Activated naive CD8-positive, alpha-beta T cell treated with anti-CD3 and anti-CD28 coated beads, Interleukin-2, amount 50 U/mL, for 16 hours (primary cell): ENCODE measurements at places on chromosomes 6 and 20.
A peak's percentile ranks its signal among the peaks of the same experiment; 100 is the strongest.

DNA sequence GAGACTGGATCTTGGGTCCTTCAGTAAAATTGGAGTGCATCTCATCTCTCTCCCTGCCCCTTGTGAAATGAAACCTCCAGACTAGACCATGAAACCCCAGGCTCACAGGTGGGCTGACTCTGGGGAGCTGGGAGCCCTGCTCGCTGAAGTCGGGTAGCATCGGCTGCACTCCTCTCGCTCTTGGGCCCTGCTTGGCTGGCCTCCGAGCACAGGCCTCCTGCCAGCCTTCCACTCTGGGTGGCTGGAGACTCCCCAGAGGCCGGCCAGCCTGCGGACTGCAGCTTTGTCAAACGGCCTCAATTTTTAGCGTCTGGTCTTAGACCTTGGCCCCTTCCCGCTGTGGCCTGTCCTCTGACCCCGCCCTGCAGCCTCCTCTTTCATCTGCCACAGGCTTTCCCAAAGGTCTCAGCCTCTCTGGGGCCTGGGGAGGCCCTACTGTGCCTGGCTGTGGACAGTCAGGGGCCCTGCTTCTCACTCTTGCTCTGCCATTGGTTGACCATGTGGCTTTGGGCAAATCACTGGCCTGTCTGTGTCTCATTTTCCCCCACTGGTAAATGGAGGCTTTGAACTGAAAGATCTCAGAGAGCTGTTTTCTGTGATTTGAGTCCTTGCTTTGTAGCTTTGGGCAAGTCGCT, 45.1 kb downstream of the SRC start:
- no peak for DNase-seq

DNA sequence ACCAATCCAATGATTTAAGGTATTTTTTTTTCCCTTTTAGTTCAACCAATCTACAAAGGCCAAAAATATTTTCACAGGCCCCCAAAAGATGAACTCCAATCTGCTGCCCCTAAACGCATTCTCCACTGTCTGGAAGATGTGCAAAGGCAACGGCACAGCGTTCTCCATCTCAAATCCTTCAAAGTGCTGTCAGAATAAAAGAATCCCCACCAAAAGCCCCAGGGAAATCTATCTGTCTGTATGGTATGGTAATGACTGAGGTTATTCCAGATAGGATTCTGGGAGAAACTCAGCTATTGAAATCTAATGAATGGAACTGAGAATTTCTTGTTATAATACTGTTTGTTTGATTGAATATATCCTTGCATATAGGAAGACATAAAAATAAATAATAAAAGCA, 217.8 kb upstream of the CCN2 start:
- no peak for DNase-seq

GRCh38 chr6:42251911-42252637, 34.4 kb upstream of the MRPS10 start:
- no peak for DNase-seq

- DNase-seq = no peak
These were observed 15.9 kb downstream of the DDO start for GRCh38 chr6:110399219-110400071.

- DNase-seq = no peak
These were observed 113.0 kb downstream of the DST start for GRCh38 chr6:56529594-56530191.

DNA sequence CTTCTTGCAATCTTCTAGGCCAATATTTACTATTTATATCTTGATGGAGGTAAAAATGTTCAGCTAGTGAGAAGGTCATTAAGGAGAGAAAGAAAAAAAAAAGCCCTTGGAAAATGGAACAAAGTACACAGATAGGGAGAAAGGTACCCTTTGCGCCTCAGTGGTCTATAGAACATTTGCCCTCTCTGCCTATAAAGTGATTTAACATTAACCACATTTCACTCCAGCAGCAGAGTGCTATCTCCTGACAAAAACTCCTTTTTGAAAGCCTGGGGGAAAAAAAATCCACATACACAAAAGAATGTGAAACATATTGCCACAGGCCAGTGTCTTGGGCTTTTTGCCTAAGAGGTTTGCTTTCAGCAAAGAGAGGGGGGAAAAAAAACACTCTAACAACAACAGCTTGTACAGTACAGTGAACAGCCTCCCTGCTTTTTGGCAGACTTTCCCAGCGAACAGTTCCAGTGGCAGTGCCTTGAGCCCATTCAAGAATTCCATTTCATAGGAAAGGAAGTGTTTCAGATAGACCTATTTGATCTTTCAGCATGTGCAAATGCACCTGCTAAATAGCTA, 695 bp downstream of the ARHGAP18 start:
- no peak for DNase-seq

DNA sequence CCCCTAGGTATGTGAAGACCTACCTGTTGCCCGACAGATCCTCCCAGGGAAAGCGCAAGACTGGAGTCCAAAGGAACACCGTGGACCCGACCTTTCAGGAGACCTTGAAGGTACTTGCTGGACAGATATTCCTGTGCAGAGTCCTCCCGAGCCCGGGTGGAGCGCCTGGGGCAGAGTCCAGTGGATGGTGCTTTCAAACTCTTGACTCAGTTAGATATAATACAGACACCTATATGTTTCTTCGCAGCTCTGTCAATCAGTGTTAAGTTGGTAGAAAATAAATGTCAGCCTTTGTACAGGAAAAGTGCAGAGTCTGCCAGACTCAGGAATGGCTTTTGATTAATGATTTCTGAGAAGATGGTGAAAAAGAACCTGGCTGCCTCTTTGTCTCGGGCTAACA, 67.2 kb downstream of the EZR start:
- no peak for DNase-seq

GRCh38 chr20:17530716-17531664, at the start of gene BFSP1:
BFSP1 (minus strand) TSS chr20:17531379; CDS start chr20:17531329, 50 bp downstream.
- DNase-seq = peak; percentile 6

- DNase-seq = no peak
These were observed 42.2 kb upstream of the CEP85L start for GRCh38 chr6:118693562-118693961.

GRCh38 chr6:53811082-53811481, 16.3 kb downstream of the LRRC1 start:
- no peak for DNase-seq
